ENCODE measurements at places on chromosomes 5 and 9. TPM values are rescaled to one million over a fixed set of nuclear protein-coding genes. Genes with fewer than 3 reads are reported as not detected.

PLEKHG4B gene
- 1.7 TPM for total RNA-seq

FBXW5 gene
- total RNA-seq: 62.7 TPM

IL13 gene
- not detected for total RNA-seq

PCAT7 gene
- total RNA-seq: 0.46 TPM

RNF208 gene
- 2.1 TPM for total RNA-seq

MCCC2 gene
- 40.6 TPM for total RNA-seq

Data from A549 treated with Mapracorat at 1 μM for 4 hours (cell line).